ENCODE measurements at places on chromosomes 4 and X. TPM values are rescaled to one million over a fixed set of nuclear protein-coding genes. Genes with fewer than 3 reads are reported as not detected.

DNA sequence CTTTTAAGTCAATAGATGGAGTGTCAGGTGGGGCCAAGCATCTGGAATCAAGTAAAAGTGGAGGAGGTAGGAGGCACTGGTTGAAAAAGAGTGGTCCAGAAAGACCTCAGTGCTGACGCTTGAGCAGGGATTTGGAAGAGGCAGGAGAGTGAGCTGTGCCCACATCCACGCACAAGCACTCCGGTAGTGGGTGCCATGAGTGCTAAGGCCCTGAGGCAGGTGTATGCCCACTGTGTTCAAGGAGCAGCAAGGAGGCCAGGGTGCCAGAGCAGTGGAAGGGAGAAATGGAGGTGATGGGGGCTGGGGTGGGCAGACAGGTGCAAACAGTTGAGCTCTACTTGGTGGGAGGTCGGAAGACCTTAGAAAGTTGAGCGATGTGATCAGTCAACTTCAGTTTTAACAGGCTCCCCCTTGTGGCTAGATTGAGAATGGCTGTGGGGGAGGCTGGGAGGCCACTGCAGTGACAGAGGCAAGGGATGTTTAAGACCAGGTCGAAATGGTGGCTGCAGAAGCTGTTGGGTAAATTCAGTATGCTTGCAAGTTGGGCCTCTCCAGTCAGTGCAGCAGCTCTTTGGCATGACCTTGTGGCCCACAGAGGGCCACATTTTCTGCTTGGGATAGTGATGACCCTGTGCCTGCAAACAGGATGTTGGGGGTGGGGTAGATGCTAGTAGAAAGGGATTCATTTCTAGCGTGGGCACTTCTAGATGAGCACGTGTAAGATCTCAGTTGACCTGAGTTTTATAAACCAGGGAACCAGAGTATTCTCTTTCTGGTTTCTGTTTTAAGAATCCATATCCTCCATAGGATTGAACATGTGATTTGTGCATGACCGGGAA lies 12.7 kb downstream of the TKTL1 start:
- DNase-seq = peak; percentile 28

DNA sequence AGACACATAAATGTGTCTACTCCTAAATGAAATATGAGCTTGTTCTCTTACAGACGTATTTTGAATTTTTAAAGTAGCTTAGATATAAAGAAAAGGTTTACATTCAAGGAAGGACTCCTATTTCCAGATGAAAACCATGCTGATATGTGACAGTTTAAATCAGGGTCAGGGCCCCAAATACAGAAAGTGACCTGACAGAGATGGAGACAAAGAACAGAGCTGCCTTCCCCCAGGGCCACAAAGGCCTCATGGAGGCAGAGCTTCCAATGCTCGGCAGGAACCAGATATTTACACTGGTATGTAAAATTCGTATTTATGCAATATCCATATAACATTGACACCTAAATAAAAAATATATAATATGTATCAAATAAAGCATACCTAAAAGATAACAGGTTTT lies 124.0 kb downstream of the PRDM5 start:
- no peak for DNase-seq

Gene DACH2
- 0.51 TPM for total RNA-seq

Gene HGFAC
- under 0.01 TPM for total RNA-seq

Gene PCSK1N
- total RNA-seq = 0.17 TPM

Gene MTMR8
- total RNA-seq = 1.0 TPM

GRCh38 chr4:67250131-67250896 lies 295.0 kb downstream of the CENPC start:
- no peak for DNase-seq

DNA sequence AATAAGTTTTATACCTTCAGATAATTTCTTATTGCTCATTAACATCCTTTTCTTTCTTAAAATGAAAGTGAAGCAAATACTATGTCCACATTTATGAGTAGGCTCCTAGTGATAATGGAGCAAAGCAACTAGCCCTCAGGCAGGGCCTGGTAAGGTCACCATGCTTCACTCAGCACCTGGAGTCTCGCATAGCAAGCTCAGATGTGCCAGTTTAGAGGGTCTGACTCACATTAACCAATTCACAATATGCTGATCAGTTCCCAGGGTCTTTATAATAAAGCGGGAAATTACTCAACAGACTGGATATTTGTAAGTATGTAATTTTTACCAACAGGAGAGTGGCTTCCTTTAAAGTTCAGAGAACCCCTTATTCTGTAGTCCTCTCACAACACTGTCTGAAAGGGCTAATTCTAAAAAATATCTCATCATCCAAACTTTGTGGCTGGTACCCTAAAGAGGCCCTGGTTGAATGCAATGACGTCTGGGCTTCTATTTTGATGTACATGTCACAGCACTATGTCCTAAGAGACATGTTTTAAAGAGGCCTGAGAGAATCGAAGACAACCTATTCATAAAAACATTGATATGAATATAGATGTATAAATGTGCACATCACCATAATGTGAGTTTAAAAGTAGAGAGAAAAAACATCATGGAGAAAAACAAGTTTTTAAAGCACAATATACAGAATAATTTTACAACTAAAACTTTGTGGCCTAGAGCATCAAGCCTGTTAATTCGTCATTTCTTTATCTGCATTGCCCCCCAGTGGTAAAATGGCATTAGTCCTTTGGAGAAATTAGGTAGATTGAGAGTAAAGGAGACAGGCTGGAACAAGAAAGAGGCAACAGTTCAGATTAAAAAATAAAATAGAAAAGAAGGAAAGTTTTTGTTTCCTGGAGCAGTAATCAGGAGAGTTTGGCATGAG lies 44.3 kb downstream of the IL21 start:
- DNase-seq = peak; percentile 39

Gene CLDN22
- total RNA-seq = not detected
